ENCODE measurements at places on chromosomes 12 and 14.

GRCh38 chr12:72586456-72586855 is 314.3 kb downstream of the TRHDE start:
- DNase-seq, result no peak

DNA sequence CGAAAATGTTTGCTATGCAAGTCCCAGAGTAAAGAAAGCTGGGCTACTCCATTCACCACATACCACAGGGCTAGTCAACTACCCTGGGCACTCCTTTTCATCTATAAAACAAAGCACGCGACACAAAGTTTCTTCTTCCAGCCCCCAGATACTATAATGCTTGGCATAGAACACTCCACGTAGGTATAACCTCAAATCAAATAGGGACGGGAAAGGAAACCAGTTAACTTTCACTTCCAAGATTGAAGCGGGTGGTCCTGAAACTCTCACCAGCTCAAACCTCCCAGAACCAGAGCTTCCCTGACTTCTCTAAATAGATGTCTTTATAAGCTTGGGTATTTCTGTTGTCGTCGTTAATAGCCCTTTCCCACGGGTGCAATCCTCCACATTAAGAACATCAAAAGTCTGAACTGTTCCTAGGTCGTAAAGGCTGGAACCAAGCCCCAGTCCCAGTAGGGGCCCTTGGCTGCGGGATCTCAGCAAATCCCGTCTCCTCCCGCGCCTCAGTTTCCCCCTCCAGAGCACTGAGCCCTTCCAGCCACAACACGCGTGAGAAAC is 647 bp downstream of the LGMN start:
- no peak for DNase-seq

GRCh38 chr12:10213168-10214135 is 775 bp downstream of the GABARAPL1 start:
- DNase-seq, result peak; percentile 78

DNA sequence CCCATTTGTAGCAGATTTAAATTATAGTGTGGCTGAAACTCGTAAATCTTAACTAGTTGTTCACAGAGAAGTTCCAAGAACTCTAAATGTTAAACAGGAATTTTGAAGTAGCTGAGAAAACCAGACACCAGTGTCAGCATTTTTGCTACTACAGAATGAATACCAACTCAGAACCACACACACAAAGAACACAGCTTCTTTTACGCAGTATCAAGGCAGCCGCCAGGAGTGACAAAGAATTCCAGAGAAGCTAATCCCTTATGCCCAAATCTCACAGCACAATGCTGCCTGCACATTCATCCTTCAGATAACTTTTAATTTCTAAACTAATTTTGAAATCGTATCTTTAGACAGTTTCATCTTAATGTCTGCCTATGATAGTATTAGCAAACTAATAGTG is 37.4 kb downstream of the SLC6A15 start:
- DNase-seq, result no peak

DNA sequence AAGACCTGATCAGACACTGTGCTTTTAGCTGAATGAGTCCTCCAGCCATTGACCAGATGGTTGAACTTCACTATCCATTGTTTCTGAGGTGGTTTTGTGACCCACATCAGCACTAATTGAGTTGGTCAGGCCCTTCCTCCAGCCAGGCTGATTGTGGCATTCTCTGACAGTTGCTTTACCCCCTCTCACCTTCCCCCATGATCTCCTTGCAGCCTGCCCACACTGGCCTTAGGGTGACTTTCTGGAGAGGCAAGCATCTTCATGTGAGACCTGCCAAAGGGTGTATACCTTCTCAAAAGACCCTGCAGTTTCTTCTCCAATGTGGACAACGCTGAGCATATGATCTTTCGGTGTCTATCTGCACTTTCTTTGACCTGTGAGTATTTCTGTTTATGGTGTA is 83.9 kb downstream of the GPATCH2L start:
- DNase-seq, result no peak

DNA sequence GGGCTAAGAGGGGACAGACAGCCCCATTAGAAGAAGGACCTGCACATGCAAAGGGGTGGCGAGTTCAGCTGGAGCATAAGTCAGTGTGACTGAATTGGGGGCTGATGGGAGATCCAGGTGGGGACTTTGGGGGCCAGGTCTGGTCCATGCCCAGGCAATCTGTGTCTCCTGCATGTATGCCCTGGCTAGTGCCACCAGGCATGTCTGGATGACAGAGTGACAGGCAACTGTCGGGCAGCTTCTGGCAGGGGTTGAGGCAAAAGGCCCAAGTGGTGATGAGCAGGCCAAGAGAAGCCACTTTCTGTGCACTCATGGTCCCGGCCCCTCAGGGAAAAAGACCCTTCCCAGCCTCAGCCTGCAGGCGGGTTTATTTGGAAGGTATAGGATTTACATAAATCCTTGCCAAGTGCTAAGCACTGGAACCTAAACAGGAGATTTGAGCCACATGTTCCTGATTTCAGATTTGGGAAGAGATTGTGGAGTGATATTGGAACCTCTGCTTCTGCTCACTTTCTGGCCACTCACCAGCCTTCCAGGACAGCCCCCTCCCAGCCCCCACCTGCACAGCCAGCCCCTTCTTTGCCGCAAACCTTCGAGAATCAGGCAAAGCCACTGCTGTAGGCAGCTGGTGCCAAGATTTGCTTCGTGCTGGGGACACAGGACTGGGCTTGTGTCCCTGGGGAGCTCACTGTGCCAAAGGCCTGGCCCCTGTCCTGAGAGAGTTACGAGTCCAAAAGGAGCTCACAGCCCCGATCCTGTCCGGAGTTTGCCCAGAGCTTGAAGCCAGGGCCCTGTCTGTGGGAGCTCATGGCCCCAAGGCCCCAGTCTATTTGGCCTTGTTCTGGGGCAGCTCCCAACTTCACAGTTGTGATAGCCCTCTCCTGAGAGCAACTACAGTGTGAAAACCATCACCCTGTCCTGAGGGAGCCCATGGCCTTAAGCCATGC is 232.5 kb upstream of the RTL1 start:
- no peak for DNase-seq

DNA sequence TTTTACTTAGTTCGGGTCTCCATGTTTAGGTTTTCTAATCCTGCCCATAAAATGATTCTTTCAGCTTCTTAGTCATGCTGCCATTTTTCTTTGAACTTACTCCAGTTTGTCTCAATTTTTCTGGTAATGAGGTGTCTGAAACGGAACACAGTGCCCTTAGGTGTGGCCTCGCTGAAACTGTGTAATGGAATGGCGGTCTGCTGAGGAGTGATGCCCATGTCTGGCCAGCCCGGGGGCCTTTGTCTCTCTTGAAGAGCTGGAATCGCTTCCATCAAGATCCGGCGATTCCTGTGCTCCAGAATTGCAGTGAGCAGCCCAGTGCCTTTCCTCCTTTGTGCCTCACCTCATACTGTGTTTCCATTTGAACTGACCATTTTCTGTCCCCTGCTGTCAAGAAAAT is 112.5 kb downstream of the FBXL14 start:
- DNase-seq, result no peak

DNA sequence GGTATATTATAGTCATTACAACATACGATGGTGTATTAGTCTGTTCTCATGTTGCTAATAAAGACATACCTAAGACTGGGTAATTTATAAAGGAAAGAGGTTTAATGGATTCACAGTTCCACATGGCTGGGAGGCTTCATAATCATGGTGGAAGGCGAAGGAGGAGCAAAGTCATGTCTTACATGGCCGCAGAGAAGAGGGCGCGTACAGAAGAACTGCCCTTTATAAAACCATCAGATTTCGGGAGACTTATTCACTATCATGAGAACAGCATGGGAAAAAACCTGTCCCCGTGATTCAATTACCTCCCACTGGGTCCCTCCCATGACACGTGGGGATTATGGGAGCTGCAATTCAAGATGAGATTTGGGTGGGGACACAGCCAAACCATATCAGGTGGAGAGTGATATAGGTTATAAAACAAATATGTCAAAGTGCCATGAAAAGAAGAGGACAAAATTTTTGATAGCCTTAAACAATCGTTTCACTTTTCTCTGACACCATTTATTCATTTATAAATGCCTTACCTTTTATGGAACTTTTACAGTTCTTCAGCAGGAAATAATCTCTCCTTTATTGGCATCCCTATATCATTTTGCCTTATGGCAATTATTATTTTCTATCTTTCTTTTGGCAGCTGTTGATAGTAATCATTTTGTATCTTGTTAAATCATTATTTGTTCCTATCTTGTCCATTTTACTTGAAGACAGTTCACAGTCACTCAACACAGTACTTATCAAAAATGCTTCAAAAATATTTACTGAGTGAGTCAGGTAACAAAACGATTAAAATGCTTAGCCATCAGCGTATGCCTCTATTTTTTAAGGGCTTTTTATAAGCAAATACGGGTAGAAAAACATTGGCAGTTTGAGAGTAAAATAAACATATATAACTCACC is 196.0 kb downstream of the RAD51B start:
- DNase-seq, result no peak

- DNase-seq, result no peak
These were observed 12.5 kb upstream of the INF2 start for GRCh38 chr14:104676694-104677511.

DNA sequence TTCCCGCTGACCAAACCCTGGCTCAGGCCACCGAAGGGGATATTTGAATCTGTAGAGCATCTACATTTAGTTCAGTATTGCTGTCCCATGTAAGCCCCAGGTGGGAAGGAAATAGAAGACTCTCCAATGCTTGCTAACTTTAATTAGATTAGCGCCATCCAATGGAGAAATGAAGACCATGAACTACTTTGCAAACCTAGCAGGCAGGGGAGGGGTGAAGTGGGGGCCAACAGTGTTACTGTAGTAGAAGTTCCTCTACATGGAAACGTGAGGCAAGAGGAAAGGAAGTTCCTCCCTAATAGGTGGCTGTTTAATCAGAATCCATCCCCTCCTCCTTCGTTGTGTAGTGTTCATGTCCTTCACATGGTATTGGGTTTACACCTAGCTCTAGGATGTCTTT is 9.3 kb upstream of the DENND5B start:
- DNase-seq, result no peak

DNA sequence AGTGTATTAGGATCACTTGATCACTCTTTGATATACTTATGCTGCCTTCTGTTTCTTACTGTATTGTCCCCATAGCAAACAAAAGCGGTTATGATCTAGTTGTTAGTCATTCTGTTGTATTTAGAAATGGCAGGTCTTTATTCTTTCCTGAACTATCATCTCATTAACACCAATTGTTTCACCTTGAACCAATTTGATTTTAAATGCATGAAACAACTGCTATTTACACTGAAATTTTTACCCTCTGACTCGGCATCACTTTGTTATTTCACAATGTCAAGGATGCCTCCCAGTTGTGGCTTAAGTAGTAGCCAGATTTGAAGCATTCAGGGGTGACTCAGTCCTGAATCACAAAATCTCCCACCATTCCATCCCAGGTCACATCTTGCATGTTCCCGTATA is 303.5 kb downstream of the EGLN3 start:
- no peak for DNase-seq

GRCh38 chr12:100668945-100669536 is 95.6 kb downstream of the GAS2L3 start:
- peak; percentile 60 for DNase-seq

GRCh38 chr14:42884100-42884499 is 1277.4 kb downstream of the LRFN5 start:
- DNase-seq, result no peak

- no peak for DNase-seq
These were observed 55.4 kb downstream of the SETD3 start for GRCh38 chr14:99425272-99425681.

GRCh38 chr14:73263606-73264005 is 26.3 kb downstream of the PAPLN start:
- no peak for DNase-seq

GRCh38 chr12:53231671-53231920 is 413 bp downstream of the RARG start:
- no peak for DNase-seq

- no peak for DNase-seq
These were observed 24.0 kb downstream of the TTC9 start for GRCh38 chr14:70665448-70666360.

- DNase-seq, result no peak
These were observed 349.7 kb upstream of the DIO2 start for GRCh38 chr14:80560800-80561657.

DNA sequence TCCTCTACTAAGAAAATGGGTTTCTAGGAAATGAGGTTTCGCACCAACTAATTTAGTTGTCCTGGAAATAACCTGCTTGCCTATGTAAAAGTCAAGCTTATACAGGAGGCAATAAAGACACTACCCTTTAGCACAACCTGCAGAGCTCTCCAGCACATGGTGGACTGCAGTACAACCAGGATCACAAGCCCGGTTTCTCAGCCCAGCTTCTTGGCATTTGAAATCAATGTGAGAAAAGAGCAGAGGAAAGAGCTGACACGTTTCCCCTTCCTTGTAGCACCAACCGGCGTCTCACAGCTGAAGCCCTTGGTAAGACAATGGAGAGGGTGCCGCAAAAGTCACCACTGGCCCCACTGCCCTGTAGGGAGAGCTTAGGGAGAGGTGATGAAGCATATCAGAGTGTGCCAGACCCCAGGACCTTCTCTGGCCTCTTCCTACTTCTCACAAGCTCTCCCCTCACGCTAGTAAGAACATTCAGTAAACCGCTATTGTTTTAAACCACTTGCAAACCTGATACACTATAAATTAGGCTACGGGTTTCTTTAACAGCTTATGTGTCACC is 8.6 kb downstream of the SPTLC2 start:
- peak; percentile 24 for DNase-seq

DNA sequence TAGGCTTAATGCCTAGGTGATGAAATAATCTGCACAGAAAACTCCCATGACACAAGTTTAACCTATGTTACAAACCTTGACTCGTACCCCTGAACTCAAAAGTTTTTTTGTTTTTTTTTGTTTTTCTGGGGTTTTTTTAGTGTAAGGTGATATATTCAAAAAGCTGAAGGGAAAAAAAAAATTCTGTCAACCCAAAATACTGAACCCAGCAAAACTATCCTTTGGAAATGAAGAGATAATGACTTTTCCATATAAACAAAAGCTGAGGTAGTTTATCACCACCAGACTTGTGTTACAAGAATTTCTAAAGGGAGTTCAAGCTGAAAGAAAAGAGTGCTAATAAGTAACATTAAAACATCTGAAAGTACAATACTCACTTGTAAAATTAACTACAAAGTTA is 448.1 kb downstream of the KCNH5 start:
- DNase-seq, result no peak

GRCh38 chr12:78324234-78324633 is 493.5 kb downstream of the NAV3 start:
- no peak for DNase-seq

GRCh38 chr12:93856611-93857010 is 179.4 kb downstream of the CRADD start:
- no peak for DNase-seq

DNA sequence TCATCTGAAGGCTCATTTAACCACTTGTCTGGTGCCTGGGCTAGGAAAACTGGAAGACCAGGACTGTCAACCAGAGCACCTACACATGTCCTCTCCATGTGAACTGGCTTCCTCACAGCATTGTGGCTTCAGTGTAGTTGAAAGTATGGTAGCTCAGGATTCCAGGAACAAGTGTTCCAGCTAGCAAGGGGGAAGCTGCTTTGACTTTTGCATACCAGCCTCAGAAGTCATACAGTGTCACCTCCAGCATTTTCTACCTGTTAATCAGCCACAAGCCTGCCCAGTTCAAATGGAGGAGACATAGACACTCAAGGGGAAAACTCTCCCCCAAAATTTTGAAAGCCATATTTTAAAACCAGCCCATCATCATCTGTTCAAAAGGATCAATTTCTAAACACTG is 212.8 kb upstream of the CAND1 start:
- no peak for DNase-seq

All from activated CD4-positive, alpha-beta memory T cell treated with anti-CD3 and anti-CD28 coated beads, Interleukin-2, amount 10 ng/mL, durations not matched to agents 7 days and 5 days (primary cell).